GM06990 (cell line): ENCODE measurements at places on chromosomes 2 and 18.

- peak; percentile 87 for DNase-seq
Observed at GRCh38 chr2:218398437-218399390, 954 bp upstream of the CTDSP1 start.

DNA sequence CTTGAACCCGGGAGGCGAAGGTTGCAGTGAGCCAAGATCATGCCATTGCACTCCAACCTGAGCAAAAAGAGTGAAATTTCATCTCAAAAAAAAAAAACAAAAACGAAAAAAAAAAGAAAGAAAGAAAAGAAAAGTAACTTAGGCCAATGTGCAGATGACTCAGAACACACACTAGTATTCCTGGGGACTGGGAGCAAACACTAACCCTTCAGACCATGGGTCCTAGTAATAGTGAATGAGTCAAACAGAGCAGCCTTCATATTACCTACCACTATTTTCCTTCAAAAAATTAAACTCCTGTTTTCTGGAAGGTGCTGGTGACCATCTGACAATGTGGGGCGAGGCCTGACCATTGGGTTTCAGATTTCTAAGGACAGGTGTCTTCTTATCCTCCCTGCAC lies 253.4 kb downstream of the PIEZO2 start:
- no peak for DNase-seq

DNA sequence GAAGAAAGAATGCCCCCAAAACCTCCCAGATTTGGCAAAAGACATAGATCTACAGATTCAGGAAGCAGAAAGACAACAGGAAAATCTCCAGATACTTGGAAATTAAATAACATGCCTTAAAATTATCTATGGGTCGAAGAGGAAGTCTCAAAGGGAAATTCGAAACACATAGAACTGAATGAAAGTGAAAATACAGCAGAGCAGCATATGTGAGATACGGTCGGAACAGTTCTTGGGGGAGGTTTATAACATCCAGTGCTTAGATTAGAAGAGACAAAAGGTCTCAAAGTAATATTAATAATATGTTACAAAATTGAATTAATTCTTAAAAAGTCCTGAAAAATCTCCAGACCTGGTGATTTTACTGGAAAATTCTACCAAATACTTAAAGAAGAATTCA lies 14.3 kb downstream of the KCNG2 start:
- DNase-seq = no peak

- DNase-seq = no peak
Observed at GRCh38 chr2:36545871-36546416, 52.0 kb downstream of the FEZ2 start.

DNA sequence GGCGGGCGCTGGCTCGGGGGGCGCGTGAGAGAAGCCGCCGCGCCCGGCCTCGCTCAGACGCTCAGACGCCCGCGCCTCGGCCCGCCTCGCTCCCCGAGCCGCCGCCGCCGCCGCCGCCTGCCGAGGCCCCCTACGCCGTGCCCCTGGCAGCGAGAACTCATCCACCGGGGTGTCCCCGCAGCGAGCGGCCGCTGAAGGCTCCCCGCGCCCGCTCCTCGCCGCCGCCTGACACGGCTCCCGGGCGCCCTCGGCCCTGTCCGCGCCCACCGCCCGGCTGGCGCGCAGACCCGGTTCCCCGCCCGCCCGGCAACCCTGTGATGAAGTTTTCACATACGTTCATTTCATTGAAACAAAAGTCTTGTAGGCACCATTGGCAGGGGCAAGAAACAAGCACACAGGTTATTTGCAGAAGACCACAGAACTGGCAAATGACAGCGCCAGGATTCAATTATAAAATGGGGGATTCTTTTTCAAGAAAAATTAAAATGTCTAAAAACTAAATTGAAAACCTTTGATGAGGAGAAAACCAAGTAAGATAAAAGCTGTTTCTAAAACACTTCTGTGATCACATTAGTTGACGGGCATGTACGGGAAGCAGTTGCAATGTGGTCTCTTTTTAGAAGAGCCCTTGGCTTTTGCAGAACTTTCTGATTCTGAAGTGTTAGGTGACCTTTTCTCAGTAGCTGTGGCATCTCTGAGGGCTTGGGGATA lies 50.5 kb upstream of the TUBA3D start:
- DNase-seq = no peak

GRCh38 chr2:12051831-12052230 lies 305.4 kb downstream of the LPIN1 start:
- no peak for DNase-seq

- no peak for DNase-seq
Observed at GRCh38 chr2:130373808-130374365, 18.0 kb downstream of the PTPN18 start.

DNA sequence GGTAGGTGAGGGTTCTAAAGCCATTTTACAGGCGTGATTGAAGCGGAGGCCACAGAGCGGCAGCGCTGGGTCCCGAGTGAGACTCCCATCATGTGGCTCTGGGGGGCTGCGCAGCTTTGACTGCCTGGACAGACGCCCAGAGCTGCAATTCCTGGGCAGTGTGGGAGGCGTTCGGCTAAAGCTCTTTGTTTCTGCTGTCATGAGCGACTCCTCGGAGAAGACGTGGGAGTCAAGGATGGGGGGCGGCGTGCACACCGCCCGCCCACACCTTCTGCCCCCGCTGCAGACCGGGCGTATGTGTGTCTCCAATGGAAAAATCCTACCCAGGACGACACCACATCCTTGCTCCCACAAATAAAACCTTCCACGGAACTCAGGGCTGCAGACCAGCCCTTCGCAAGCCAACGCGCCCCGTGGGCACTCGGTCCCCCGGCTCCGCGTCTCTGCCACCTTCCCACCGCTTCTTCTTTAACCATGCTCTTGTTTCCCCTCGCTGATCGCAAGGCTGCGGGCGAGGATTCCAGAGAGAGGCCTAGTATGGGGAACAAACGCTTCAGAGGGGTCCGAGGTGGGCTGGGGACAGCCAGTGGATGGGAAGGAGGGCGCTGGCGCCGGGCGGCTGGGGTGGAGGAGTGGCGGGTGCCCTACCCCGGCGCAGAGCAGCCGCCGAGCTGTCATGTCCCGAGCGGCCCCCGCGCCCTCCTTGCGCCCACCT lies 680 bp upstream of the LBH start:
- no peak for DNase-seq

DNA sequence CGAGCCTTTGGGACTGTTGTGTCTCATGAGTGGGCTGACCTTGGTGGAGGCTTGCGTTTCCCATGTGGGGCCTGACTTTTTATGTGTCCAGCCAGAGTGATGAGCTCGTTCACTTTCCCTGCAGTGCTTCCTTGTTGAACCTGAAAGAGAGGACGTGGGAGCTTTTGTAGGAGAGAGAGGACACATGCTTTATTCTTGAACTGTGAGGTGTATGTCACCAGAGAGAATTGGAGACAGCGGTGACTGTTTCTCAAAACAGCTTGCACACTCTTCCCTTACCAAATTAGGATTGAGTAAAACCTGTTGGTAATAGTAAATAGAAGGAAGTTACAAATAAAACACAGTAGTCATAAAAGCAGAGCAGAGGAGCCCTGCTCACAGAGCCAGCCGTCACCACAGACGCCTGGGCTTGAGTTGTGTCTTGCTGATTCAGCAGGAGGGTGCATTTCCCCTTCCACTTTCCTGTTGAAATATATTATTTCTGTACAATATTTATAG lies 60.7 kb downstream of the INPP4A start:
- DNase-seq = no peak

DNA sequence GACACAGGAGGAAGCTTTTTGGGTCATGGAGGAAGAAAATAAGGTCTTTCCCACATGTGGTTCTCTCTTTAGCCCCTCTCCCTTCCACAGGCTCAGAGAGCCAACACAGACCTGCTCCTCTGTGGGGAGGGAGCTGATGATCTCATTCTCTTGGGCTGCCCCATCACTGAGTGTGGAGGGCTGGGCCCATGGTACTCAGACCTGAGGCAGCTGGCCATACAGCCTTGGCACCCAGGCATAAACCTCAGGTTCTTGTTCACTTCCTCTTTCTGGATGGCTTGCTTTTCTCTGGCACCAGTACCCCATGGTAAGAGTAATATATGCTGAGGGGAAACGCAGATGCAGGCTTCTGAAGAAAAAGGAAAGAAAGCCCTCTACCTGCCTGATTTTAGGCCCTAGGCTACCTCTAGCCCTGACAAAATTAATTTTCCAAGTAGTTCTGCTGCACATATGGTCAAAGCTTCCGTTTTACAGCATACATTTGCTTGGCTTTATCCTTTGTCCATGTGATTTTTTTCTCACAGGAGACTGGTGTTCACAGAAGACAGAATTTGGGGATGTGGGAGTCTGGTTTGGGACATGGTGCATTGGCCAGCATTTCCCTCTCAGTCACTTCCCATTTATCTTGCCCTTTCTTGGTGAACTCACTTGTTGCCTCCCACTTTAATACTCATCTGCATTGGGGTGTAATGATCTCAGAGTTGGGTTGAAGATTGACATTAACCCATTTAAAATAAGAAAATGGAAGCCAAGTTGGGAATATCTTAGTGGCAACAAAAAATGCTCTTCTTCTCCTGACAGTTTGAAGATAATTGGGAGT lies 11.1 kb downstream of the DHRS9 start:
- DNase-seq = no peak

- DNase-seq = no peak
Observed at GRCh38 chr2:223369889-223370288, 232.3 kb downstream of the SCG2 start.

DNA sequence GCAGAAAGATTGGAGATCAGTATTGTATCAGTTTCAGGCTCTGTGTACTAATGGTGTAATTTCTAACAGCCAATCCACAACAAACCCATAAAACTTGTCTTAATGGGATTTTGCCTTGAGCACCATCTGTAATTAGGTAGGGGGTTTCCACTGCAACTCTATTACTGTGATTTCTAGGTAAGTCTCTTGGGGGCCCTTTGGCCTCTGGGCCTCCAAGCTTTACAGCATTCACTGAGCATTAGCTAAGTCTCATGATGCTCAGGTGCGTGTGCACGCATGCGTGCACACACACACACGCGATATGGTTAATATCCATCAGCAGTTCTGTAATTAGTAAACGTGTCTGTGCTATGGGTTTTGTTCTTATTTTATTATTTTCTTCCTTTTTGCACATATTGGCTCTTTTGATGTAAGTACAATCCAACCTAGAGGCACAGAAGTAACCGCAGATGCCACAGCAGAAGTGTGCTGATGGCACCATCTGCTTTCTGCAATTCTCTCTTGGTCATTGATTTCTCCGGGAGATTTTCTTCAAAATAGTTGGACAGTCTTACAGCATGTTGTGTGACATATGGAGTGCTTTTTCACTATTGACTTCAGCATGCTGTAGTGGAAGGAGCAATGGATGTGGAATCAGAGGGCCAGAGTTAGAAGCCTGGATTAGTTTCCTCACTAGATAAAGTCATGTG lies 592.0 kb downstream of the LRRTM4 start:
- no peak for DNase-seq

GRCh38 chr2:204046145-204046544 lies 109.6 kb downstream of the ICOS start:
- no peak for DNase-seq

GRCh38 chr2:65326276-65326675 lies 98.6 kb downstream of the ACTR2 start:
- no peak for DNase-seq

DNA sequence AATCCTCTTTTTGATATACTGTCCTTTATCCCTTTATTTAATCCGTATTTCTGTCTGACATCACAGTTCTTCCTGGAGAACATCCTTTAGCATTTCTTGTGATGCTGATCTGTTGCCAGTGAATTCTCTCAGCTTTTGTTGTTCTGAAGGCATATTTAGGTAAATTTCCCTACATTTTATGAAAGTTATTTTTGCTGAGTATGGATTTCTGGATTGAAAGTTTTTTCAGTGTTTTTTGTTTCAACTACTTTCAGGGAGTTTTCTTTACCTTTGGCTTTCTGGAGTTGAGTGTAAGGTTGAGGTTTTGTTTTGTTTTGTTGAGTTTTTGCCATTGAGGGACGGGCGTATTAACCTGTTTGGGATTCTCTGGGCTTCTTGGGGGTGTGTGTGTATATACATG lies 22.5 kb downstream of the SNTG2 start:
- no peak for DNase-seq

GRCh38 chr2:162524192-162524591 lies 180.3 kb downstream of the GCA start:
- no peak for DNase-seq

GRCh38 chr2:52135235-52135634 lies 1103.3 kb upstream of the NRXN1 start:
- DNase-seq = no peak

- DNase-seq = no peak
Observed at GRCh38 chr2:10678225-10678624, 11.6 kb downstream of the NOL10 start.

- DNase-seq = no peak
Observed at GRCh38 chr2:177030451-177031105, 182.0 kb upstream of the HNRNPA3 start.

GRCh38 chr18:31835528-31836133 lies 75.0 kb upstream of the SLC25A52 start:
- DNase-seq = no peak

DNA sequence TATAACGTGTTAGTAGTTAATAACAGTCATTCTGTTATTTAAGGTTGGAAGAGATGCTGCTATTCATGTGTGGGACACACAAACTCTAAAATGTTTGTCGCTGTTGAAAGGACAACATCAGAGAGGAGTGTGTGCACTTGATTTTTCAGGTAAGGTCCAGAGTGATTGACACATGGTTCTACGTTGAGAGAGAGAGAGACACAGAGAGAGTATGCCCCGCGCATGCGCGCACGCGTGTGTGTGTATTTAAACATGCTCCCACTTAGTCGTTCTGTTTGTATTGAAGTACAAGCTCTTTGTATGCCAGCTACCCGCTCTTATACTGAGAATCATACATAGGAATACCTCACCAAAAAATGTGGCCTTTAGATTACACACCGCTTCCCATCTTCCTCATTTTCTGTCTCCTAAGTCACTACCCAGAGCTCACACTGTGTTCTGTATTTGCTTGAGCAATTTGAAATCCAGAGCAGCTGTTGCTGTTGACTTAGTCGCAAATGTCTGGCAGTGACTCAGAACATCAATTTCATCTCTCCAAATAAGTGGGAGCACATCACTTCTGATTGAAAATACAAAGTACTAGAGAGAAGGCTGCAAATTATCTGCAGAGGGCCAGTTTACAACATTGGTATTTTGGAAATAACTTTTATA lies 148.1 kb downstream of the EML6 start:
- DNase-seq = no peak

- DNase-seq = no peak
Observed at GRCh38 chr2:35989503-35989902, 366.1 kb upstream of the CRIM1 start.

DNA sequence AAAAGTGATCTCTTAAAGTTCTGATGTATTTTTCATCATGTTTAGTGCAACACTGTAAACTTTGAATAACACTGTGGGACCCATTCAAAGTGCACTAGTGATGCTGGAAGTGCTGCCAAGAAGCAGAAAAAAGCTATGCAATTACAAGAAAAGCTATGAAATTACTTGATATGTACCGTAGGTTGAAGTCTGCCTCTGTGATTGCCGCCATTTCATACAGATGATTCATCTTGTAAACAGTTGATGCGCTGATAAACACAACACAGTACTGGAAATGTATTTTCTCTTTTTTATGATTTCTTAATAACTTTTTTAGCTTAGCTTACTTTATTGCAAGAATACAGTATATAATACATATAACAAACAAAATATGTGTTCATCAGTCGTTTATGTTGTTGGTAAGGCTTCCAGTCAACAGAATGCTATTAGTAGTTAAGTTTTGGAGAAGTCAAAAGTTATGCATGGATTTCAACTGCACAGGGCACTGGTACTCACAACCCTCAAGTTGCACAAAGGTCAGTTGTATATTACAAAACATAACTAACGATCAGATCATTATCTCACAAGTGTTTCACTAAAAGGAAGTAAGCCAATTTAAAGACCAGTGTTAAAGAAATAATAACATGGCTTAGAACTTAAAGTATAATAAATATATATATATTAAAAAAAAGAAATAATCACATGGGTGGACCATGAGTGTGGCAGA lies 82.0 kb downstream of the SGPP2 start:
- no peak for DNase-seq

- no peak for DNase-seq
Observed at GRCh38 chr2:28754321-28754720, 2.7 kb downstream of the PPP1CB start.
